ENCODE measurements at places on chromosomes 13 and 19. TPM values are rescaled to one million over a fixed set of nuclear protein-coding genes. Genes with fewer than 3 reads are reported as not detected.

- H3K27ac ChIP-seq = no peak overlapping the region
- DNase-seq = no peak
- peaks cover 18% of the 10 kb centered on the region for H3K36me3 ChIP-seq
- H3K27me3 ChIP-seq = no peaks in the 10 kb centered on the region
Observed at GRCh38 chr19:38830039-38830733, 1.4 kb downstream of the ECH1 start.

DNA sequence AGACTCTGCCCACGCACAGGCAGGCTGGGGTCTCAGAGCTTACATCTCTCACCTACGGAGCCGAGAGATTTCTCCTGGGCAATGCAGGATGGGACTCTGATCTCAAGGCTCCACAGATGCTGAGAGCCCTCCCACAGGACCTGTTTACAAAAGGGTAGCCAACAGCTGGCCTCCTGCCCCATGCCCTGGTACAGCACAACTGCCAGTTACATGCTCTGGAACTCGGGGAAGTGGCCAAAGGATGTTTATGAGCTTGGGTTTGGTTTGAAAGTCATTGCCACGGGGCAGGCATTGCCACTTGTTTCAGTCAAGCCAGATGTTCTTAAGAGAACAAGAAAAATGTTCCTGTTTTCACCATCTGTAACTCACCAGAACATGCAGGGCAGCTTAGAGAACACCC is 3.5 kb downstream of the DHRS12 start:
- no peak for DNase-seq
- no peak overlapping the region for H3K4me3 ChIP-seq
- no peak overlapping the region for H3K27ac ChIP-seq
- peaks cover 3% of the 10 kb centered on the region for H3K4me1 ChIP-seq

GRIN3B gene
- total RNA-seq = 1.4 TPM

SGTA gene
- total RNA-seq = 102 TPM

DNA sequence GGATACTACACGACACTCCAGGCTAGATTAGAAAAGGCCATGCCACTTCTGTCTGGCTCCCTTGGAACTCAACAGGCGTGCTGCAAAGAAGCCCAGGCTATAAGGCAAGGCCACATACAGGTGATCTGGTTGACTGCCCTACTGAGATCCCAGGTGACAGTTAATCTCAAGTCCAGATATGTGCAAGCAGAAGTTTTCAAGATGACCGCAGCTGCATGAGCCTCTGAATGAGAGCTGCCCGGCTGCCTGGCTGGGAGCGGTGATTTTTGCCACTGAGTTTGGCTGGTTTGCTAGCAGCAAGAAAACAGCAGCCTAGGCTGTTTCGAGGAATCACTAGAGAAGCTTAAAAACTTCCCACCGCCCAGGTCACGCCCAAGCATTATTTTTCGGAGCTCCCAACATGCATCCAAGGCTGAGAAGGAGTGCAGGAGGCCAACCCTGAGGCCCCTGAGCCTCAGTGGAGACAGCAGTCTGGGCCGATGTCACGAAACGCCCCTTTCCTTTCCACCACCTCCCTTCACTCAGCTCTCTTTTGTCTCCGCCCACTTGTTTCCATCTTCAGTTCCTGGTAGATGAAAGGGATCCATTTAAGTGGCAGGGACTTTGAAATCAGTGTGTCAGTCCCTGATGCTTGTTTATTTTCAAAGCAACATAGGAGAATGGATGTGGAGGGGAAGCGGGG is 14.0 kb upstream of the URI1 start:
- no peaks in the 10 kb centered on the region for H3K27me3 ChIP-seq
- no peaks in the 10 kb centered on the region for H3K36me3 ChIP-seq
- no peak overlapping the region for H3K4me3 ChIP-seq
- no peak overlapping the region for H3K27ac ChIP-seq
- peak; percentile 63 for DNase-seq

KCNN1 gene
- 8.4 TPM for total RNA-seq

ZNF575 gene
- not detected for total RNA-seq

TMEM272 gene
- not detected for total RNA-seq

DNA sequence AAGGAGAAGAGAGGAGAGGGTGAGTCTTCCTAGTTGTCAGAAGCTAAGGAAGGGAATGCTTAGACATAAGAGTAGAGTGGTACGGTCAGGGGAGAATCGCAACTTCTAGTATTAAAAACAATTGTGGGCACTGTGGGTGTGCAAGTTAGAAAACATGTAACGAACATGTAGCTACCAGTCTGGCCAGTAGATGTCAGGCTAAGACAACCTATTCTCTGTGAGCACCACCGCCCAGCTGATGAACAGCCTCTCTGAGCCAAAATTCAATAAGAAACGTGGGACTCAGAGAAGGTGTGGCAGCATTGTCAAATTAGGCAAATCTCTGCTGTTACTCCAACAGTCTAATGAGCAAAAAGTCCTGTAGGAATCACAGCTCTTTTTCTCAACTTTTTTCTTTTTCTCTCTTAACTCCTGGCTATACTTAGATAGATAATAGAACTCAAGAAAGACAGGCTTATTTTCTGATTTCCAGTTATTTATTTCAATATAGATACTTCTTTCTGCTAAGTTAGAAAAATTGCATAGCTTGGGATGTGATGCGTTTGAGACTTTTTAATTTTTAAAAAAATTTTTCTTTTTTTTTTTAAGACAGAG is 186.2 kb downstream of the USP12 start:
- no peaks in the 10 kb centered on the region for H3K36me3 ChIP-seq
- no peak overlapping the region for H3K4me3 ChIP-seq
- no peaks in the 10 kb centered on the region for H3K27me3 ChIP-seq
- peak; percentile 57 for DNase-seq

DNA sequence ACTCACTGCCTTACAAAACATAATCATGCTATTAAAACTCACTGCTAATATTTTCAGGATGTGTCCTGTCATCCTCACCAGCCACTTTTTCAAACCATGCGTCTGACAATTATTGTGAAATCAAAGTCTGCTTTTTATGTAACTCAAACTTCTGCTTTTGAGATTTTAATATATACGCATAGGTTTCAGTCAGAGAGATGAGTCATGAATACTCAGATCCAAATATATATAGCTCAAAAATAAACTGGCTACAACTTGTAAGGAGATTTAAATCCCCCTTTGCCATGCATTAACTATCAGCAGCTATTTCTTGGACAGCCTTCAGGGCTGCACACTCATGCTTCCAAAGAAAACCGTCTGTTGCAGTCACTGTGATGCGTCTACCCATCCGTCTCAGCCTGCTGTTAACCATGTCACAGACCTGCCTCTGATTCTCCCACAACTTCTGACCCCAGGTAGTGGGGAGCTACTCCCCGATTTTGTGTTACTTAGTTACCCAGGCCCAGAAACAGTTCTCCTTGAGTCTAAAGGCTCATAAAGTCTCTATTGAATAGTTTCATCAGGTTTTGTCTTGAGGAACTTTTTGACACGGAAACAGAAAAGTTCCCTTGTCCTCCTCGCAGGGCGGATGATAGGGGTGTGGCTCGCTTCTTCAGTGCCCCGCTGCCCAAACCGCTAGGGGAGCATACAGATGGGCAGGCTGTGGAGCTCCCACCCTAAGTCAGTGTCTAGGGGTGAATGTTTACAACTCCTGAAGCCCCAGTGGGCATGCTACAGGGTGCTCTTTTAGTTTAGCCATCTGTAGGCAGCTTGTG is 33.8 kb upstream of the SGCG start:
- no peak overlapping the region for H3K27ac ChIP-seq
- no peaks in the 10 kb centered on the region for H3K4me1 ChIP-seq
- H3K27me3 ChIP-seq = no peaks in the 10 kb centered on the region
- no peak for DNase-seq
- peaks cover 12% of the 10 kb centered on the region for H3K36me3 ChIP-seq
- no peak overlapping the region for H3K4me3 ChIP-seq

- H3K27ac ChIP-seq = no peak overlapping the region
- DNase-seq = peak; percentile 99
- no peaks in the 10 kb centered on the region for H3K4me1 ChIP-seq
- peaks cover 3% of the 10 kb centered on the region for H3K36me3 ChIP-seq
Observed at GRCh38 chr19:38304866-38305429, 897 bp downstream of the C19orf33 start.

SLC5A5 gene
- 1.8 TPM for total RNA-seq

DNA sequence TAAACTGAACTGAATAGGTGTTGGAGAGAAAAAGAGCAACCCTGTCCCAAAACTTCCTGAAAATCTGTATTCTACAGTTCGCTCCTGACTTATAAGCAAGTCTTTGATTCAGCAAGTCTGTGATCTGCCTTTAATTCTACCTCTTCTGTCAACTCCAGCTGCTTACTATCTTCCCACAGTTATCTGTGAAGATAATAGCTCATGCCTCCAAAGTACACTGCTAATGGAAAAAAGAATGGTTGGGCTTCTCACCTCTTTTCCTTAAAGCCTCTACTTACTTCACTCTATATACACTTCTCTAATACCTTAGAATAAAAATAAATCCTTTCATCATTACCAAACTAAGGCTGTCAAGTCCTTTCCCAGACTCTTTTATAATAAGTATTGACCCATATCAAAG is 391.5 kb upstream of the MIR17HG start:
- H3K27me3 ChIP-seq = no peaks in the 10 kb centered on the region
- no peaks in the 10 kb centered on the region for H3K36me3 ChIP-seq
- DNase-seq = no peak

INAFM1 gene
- 9.2 TPM for total RNA-seq

DNA sequence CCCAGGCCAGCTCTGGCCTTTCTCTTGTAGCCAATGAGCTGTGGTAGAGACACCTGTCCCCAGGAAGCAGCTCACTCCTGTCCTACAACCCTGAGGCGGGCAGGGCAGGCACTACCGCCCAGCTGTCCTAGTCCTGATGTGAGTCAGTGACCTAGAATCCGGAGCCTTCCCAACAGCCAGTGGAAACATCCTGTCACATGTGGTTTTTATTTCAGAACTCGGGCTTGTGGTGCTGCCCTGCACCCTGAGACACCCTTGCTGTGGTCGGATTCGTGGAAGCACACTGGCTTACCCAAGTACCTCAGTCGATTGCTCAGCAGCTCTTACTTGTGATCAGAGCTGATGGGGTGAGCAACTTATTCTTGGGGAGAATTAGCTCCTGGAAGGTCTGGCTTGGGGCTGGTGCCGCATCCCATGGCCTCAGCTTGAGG is 83.6 kb upstream of the ARHGEF7 start:
- DNase-seq = no peak
- no peaks in the 10 kb centered on the region for H3K27me3 ChIP-seq
- no peak overlapping the region for H3K27ac ChIP-seq

DNA sequence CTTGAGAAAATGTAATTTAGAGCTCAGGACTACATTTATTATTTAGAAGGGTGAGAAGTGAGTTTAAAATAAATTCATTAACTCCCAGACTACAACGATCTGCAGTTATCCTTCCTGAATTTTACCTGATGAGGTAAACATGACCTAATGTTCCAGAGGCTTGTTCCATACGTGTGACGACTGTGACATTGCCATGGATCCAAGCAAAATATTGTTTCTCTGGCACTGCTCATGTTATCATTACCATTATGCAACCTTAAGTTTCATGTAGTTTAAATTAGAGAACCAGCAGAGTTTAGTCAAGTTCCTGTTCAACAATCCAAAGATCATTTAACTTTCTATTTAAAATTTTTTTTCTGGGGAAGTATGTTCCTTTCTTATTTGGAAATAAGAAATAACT is 279.6 kb downstream of the KLF5 start:
- H3K27me3 ChIP-seq = no peaks in the 10 kb centered on the region
- no peak overlapping the region for H3K4me3 ChIP-seq
- no peaks in the 10 kb centered on the region for H3K4me1 ChIP-seq
- H3K36me3 ChIP-seq = no peaks in the 10 kb centered on the region

GRCh38 chr19:906480-906879 is 6.5 kb downstream of the R3HDM4 start:
- H3K27ac ChIP-seq = no peak overlapping the region
- no peak for DNase-seq
- no peaks in the 10 kb centered on the region for H3K27me3 ChIP-seq
- H3K4me3 ChIP-seq = no peak overlapping the region
- H3K4me1 ChIP-seq = no peaks in the 10 kb centered on the region

- no peak for DNase-seq
- H3K27me3 ChIP-seq = no peaks in the 10 kb centered on the region
- peaks cover 6% of the 10 kb centered on the region for H3K4me1 ChIP-seq
- peaks cover 10% of the 10 kb centered on the region for H3K36me3 ChIP-seq
Observed at GRCh38 chr13:44934724-44935123, 54.5 kb downstream of the NUFIP1 start.

- no peaks in the 10 kb centered on the region for H3K36me3 ChIP-seq
- H3K27ac ChIP-seq = no peak overlapping the region
- no peaks in the 10 kb centered on the region for H3K4me1 ChIP-seq
- peak overlapping the region; percentile 37 for H3K4me3 ChIP-seq
- H3K27me3 ChIP-seq = no peaks in the 10 kb centered on the region
- peak; percentile 81 for DNase-seq
Observed at GRCh38 chr19:14786421-14786851, 8.1 kb upstream of the ADGRE2 start.

APBA3 gene
- total RNA-seq = 21.8 TPM

- no peak overlapping the region for H3K4me3 ChIP-seq
- DNase-seq = no peak
- H3K36me3 ChIP-seq = peaks cover 56% of the 10 kb centered on the region
- H3K27ac ChIP-seq = no peak overlapping the region
- no peaks in the 10 kb centered on the region for H3K4me1 ChIP-seq
Observed at GRCh38 chr19:47183601-47184000, 47.4 kb downstream of the BBC3 start.

FSD1 gene
- 53.9 TPM for total RNA-seq

GRCh38 chr13:24505256-24505655 is 7.3 kb downstream of the PARP4 start:
- H3K27me3 ChIP-seq = no peaks in the 10 kb centered on the region
- H3K27ac ChIP-seq = no peak overlapping the region
- H3K4me3 ChIP-seq = no peak overlapping the region
- no peaks in the 10 kb centered on the region for H3K4me1 ChIP-seq

DNA sequence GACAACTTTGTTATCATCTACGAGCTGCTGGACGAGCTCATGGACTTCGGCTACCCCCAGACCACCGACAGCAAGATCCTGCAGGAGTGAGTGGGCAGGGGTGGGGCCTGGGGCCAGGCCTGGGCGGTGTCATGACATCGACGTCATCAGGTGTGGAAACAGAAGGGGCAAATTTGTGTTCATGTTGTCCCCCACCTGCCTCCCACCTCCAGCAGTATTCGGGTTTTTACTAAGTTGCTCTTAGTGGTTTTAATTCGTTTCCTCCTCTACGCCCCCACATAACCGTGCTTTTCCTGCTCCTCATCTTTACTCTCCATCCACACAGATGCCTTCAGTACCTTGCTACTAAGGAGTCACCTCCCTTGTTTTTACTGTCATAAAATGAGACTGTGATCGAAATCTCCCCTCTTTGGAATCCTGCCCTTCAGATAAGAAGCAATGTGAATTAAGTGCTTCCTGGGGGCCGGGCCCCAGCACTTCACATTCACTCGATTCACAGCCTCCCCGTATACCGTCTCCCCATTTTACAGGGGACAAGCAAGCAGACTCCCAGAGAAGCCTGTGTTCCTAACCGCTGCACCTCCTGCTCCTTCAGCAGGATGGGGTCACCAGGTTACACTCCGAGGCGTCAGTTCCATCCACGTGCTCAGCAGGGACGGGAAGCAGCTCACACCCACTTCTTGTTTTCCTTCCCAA is 10.5 kb downstream of the AP1M1 start:
- H3K27me3 ChIP-seq = no peaks in the 10 kb centered on the region
- no peaks in the 10 kb centered on the region for H3K4me1 ChIP-seq
- H3K36me3 ChIP-seq = peaks cover 20% of the 10 kb centered on the region
- H3K27ac ChIP-seq = no peak overlapping the region
- no peak overlapping the region for H3K4me3 ChIP-seq

GRCh38 chr19:31554360-31554759 is 205.1 kb upstream of the TSHZ3 start:
- DNase-seq = no peak
- no peaks in the 10 kb centered on the region for H3K27me3 ChIP-seq
- H3K4me1 ChIP-seq = no peaks in the 10 kb centered on the region
- peak overlapping the region; percentile 17 for H3K4me3 ChIP-seq

- no peak for DNase-seq
- peaks cover 42% of the 10 kb centered on the region for H3K36me3 ChIP-seq
- no peak overlapping the region for H3K27ac ChIP-seq
- no peaks in the 10 kb centered on the region for H3K27me3 ChIP-seq
- no peaks in the 10 kb centered on the region for H3K4me1 ChIP-seq
Observed at GRCh38 chr13:102678339-102679107, 16.3 kb downstream of the METTL21C start.

Data from H9 (cell line).